ENCODE measurements at places on chromosomes 2 and 18.

DNA sequence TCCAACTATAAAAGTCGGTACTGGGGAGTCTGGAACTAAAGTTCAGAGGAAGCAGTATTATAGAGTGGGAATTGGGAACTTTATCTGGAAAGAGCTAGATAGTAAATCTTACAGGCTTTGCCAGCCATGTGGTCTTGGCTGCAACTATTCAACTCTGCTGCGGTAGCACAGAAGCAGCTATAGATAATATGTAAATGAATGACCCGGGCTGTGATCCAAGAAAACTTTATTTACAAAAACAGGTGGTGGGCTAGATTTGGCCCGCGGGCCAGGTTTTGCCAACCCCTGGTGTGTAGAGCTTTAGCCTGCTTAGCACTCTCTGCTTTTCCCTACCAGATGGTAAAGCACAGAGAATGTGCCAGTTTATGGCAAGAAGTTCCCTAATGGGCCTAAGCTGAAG is 70.8 kb downstream of the TNP1 start:
- no peak for DNase-seq

- no peak for DNase-seq
These were observed 927.8 kb downstream of the SUCLG1 start for GRCh38 chr2:83531206-83531826.

DNA sequence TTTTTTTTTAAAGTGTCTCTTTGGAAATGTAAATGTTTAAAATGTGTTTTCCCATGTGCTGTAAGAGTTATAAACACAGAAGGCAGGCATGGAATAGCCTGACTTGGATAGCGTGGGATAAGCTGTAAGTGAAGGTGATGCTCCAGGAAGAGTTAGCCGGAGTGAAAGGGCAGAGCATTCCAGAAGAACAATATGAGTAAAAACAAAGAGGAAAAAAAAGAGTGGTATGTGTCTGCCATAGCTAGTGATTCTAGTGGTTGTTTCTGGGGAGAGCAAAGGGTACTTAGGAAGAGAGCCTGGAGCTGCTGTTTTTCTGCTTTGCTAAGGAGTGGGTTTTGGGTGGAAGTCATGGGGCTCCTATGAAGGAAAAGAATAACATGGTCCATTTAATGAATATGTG is 126.9 kb upstream of the DLGAP1 start:
- no peak for DNase-seq

DNA sequence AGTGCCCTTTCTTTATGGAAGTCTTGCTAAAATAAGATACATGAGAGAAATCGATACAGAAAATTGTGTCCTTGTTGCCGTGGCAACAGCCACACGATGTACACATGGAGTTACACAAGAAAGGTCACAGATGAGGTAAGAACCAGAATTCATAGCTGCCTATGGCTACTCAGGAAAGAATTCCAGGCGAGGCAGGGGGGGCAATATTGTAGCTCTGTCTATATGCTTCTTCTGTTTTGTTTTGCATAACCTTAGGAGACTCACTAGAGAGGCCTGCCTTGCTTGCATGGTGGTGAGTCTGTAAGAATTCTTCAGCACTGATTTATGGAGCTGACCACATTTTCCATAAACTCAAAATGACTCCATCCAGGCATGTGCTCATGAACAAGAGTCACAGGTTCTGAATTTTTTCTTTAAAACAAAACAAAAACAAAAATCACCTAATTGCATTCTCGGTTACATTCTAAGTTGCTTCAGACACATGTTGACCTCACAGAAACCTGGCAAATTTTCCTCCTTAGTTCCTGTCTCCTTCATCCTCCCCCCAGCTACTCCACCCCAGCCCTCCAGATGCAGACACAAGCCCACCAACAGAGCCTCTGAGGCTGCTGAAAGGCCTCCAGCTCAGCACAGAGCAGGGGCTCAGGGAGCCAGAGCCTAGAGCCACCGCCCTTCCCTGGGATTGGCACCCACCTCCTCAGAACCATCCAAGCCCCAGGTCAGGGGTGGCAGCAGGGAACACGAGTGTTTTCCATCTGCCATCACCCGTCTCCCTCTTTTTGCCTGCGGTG is 183.5 kb downstream of the ANTXR1 start:
- DNase-seq: no peak

DNA sequence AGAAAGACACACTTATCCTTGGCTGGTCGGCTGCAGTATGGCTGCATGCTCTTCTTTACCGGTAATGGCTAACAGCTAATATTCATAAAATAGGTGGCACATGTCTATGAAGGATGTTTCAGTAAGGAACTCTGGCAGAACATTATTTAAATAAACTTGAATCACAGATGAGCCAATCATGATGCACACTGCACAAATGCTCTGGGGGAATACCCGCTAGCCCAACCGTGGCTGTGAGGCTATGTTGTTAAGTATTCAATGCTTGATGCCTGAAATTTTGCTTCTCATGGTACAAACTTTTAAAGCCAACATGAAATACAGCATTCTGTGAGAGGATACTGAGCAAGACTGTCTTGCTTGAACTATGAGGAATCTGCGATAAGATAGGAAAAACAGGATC is 505.8 kb downstream of the ZEB2 start:
- no peak for DNase-seq

DNA sequence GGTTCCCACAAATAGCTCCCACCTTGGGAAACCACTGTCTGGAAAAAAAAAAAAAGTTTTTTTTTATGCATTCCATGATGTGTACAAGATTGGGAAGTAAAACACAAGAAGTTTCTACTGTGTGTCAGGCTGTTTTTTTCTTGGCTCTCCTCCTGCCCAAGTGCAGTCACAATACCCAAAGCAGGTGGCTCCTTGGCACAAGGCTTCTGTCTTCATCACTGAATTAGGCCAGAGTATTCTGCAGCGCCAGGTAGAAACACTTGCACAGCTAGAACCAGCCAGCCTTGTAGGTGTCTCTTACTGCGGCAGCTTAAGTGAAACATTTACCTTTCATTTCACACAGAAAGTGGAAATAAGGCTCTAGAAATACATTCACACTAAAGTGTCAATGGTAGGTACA is 23.8 kb upstream of the MAL start:
- DNase-seq: no peak

DNA sequence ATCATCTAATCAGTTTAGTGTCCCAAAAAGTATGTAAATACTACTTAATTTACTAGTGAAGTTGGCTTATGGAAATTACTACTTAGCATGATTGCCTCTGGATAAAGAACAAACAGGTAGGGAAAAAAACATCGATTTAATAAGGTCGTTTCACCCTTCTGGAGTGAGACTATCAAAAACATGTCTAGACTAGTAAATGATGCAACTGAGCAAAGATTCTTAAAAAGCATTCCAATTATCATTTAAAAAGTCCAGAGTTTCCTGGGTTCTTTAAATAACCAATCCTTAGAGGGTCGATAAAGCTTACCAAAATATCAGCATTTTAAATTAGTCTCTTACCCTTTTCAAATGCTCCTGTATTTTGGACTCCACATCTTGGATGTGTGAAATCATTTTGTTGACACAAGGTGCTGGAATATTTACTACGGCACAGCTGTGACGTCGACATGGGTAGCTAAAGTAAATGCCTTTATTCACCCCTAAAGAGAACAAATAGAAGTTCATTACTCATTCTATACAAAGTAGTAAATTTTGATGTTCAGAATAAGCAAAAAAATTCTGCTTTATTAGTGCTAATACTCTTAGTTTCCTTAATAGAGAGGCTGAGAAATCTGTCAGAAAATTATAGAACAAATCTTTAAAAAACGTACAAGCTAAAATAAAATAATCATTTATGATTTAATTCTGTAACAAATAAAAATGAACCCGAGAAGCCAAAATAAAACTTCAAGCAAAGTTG is 70.6 kb downstream of the CCDC178 start:
- no peak for DNase-seq

DNA sequence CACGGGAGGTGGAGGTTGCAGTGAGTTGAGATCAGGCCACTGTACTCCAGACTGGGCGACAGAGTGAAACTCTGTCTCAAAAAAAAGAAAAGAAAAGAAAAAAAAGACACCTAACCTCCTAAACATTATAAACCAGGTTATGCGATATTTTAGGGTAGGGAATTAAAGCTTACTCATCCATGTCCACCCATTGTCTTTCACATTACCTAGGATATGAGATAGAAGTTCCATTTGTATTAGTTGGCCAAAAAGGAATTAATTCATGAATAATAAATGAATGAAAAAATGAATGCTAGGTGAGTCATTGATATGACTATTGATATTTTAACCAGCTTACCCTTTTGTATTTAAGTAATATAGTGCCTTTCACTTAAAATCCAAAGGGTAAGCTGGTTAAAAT is 132.9 kb downstream of the FAM161A start:
- DNase-seq: no peak

GRCh38 chr18:7034924-7035323 is 82.7 kb downstream of the LAMA1 start:
- DNase-seq: no peak

DNA sequence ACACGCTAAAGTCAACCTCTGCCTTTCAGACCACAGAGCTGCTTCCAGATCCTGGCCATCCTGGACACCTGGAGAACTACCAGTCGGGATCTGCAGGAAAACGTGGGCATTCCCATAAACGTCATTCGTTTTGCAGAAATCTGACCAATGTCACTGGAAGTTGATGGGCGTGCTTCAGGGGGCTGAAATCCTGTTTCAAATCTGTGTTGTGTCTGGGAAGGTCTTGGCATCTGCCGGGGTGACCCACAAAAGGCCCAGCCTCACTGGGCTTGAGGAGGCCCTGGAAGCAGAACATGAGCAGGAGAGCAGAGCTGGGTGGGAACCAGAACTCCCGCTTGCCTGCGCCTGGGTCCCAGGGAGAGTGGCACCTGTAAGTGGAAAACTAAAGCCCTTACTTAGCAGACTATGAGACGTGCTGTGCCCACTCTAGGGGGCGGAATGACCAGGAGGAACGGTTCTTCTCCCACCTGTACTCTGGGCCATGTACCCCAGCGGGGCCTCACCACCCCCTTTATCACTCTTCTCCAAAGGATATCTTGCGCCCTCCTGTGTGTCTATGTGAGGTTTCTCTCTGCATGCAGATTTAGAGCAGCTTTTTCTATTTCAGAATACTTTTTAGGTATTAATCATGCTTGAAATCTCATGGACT is 200.9 kb downstream of the FAM210A start:
- DNase-seq: no peak

DNA sequence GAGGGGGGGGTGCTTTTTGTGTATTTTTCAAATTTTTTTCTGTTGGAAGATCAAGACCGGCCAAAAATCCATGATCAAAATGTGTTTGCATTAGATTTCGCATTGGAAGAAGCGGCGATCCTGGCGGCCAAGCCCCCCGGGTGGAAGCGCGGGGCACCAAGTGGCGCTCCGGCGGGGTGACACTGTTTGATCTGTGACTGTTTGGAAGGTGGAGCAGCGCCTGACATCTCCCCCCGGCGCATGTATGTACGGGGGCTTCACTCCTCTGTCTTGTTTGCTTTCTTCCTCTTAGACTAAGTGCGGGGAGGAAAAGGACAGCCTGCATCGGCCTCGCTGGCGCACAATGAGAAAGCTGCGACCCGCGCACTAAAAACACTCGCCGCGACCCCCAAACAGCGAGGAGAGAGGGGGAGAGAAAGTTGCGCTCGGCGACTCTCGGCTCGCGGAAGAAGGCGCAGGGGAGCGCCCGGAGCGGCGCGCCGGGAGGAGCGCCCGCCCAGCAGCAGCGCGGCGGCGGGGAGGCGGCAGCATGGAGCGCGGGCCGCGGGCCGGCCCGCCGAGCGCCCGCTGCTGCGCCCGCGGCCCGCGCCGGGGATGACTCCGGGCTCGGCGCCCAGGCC is 515 bp downstream of the TSHZ1 start:
- DNase-seq: no peak

- no peak for DNase-seq
These were observed 35.9 kb downstream of the ZFP36L2 start for GRCh38 chr2:43190311-43191052.

DNA sequence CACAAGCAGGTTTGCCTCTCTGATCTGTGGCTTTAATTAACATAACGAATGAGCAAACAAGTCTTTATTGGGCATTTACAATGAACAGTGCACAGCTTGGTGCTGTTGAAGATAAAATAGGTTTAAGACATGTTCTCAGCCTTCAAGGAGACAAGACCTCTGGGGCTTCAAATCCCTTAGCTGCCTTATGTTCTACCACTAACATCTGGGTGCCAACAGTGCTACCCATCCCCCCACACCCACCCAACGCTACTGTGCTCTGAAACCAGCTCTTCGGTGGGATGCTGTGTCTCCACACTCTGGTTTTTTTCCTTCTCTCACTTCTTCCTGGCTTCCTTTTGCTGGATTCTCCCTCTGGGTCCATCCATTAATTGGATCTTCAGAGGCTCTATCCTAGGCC is 14.1 kb upstream of the B3GNT2 start:
- no peak for DNase-seq

DNA sequence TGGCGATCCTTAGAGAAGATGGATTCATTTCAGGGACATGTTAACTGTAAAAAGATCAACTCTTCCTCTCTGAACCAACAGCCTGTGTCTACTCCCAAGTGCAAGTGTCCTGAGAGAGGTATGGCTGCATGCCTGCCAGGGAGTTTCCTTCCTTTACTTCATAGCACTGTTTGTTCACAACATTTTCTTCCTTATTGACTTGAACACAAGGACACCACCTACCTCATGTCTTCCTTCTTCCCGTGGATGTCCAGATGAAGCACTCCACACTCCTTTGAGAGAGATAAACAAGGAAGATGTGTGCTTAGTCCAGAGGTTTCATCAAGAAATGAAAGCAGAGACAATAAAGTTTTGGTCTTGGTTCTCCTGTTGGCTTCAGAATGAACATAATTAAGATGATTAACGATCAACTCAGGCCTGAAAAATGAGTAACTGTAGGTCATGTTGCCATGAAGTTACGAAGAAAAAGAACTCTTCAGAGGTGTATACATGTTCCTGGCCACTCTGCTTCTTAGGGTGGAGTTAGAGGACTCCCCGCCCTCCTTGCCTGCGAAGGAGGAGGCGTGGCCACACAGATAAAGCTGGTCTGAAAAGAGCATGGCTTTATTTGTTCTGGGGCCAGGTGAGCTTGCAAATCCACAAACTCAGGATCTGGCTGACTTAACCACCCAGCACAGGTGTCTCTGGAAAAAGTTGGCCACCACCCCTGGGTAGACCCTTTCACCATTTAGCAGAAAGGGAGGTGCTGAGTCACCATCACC is 155.0 kb upstream of the KCTD1 start:
- no peak for DNase-seq

DNA sequence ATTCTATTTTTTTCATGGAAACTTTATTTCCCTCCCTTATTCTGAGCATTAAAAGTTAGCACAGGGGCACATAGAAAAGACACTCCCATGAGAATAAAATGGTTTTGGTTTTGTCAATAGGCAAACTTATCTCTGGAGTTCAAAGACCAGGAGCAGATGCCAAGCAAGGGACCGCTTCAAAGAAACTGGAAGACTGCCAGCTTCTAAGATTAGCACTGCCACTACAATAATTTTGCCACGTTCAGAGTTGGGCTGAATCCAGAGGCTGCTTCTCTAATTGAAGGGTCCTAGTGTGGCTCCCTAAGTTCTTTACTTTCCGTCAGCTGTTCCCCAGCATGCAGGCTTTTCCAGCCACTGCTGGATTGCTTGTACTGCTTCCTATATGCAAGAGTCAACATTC is 681.0 kb upstream of the GCFC2 start:
- DNase-seq: no peak

DNA sequence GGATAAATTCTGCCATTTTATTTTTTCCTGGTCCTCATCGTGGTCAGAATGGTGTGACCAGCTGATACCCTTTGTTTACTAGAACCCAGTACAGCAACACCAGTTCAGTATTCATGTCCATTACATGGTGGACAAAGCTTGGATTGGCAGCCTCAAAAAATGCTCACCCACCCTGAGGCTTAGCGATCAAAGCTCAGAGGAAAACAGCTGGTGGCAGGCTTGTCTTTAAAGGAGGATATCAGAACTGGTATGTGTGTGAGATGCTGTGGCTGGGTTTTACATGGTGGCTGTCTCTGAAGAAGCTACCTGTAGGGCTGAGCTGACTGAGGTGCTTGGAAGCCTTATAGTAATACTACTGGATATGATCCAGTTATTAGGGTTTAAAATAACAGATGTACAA is 471.1 kb upstream of the MEX3C start:
- no peak for DNase-seq

Data from KBM-7 (cell line).